ENCODE measurements at places on chromosomes 7 and 10.

DNA sequence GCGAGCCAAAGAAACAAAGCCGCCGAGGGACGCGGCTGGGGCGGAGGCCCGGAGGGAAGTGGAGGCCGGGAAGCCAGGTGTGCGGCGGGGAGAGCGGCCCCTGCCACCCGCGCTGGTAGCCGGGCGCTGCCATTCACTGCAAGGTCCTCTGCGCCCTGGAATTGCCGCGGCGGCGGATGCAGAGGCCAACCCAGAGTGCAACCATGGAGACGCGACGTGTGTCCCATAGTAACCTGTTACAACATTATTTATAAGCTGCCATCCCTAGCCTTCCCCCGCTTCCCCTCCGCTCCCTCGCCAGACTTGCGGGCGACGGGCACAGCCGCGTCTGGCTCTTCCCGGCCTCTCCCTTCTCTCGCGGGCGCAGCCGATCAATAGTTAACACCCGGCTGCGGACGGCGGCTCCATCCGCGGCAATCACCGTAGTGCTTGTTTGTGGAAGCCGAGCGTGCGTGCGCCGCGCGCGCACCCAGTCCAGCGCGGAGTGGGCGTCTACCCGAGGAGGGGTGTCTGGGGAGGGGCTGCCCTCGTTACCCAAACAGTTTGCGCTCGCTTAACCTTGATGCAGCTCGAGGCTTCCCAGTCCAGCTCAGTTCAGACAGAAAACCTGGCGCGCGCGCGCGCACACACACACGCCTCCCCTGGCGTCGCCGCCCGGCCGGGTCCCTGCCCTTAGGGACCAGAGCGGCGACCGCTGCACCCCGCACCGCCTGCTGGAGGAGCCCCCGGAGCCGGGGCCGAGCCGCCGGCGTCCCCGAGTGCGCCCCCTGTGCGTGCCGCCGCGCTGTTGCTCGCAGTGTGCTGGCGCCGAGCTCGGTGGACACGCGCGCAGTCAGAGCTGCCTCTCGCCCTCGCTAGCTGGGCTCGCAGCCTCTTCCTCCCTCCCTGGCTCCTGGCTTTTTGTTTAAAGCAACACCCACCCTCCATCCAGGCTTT, 165.4 kb upstream of the DPP6 start:
- no peak for DNase-seq

GRCh38 chr10:96374639-96374984, 15.8 kb upstream of the OPALIN start:
- DNase-seq: no peak

- DNase-seq: no peak
Observed at GRCh38 chr10:117214401-117214800, 17.1 kb downstream of the KCNK18 start.

DNA sequence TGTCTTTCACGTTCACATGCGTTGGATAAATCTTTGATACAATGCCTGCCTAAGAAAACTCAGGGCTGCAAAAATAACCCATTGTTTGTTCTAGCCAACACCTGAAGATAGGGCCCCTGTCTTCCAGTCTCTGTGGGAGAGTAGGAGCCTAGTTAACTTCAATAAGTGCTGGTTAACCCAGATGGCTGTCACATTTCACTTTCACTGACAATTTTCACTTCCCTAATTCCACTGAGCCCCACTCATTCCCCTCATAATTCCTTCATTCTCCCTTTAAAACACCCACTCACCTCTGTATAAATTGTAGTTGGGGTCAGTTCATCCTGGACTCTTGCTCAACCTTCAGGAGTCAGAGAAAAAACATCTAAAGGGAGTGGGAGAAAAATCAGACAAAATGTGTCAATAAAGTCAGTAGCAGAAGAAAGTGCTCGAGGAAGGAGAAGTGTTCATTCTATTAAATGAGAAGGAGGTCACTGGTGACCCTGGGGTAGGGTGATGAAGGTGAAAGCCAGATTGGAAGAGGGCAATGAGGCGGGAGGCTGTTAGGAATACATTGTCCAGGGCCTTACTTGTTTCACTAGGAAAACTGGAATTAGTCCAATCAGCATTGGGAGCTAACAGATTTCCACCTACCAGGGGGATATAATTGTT, 51.2 kb upstream of the ABI1 start:
- DNase-seq: no peak

GRCh38 chr10:97356918-97357317, 22.4 kb upstream of the FRAT2 start:
- no peak for DNase-seq

DNA sequence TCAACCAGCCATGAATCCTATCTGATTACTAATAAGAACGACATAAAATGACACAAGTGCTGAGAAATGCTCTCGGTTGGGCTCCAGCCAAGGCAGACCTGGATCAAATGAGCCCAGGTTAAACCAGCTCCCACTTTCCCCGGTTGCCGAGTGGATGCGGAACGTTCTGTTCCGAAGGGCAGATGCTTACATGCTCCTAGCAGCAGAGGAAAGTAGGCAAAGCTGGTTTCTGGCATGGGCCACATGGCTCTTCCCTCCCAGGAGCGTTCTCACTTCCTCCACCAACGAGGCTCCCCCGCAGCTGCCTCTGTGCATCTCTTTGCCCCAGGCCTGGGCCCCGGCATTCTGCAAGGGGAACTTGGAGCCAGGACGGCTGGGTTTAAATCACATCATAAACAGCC, 61.8 kb upstream of the SDK1 start:
- no peak for DNase-seq

- no peak for DNase-seq
Observed at GRCh38 chr7:63114371-63114985, 884.2 kb upstream of the ZNF722 start.

Data from amniotic stem cell (primary cell).